Iris pigment epithelial cell (primary cell): ENCODE measurements at places on chromosomes 11 and 22.

- no peak for DNase-seq
Measured at GRCh38 chr11:122711362-122711761, 55.8 kb downstream of the UBASH3B start.

DNA sequence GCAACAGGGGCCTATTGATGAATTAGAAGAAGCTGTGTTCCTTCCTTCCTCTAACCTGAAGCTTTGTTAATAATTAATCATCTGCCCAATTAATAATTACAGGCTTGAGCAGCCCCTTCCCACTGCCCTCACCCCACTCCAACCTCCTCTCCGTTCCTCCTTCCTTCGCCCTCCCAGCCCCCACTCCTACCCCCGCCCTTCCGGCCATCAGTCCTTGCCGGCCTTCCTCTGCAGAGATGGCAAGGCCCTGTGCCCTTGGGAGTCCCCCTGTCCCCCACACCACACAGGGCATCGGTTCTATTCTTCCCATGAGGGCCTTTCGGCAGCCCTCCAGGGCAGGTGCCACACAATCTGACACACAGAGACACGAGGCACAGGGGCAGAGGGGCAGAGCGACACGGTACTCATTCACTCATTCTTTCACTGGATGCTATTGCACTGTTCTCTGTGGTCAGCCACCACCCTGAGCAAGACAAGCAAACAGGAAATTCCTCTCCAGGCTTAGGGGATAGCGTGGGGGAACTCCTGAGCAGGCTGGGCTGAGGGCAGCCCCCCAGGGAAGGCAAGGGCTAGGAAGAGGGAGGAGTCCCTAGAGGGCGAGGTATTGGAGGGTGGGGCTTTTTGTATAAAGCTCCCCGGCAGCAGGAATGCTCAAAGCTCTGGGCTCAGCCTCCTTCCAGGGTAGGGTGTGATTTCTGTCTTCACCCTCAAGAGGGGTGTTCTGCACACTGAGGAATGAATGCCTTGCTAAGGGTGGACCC is 14.7 kb downstream of the MGAT3 start:
- DNase-seq = peak; percentile 73

- DNase-seq = no peak
Measured at GRCh38 chr11:88447281-88447680, 109.7 kb upstream of the CTSC start.

DNA sequence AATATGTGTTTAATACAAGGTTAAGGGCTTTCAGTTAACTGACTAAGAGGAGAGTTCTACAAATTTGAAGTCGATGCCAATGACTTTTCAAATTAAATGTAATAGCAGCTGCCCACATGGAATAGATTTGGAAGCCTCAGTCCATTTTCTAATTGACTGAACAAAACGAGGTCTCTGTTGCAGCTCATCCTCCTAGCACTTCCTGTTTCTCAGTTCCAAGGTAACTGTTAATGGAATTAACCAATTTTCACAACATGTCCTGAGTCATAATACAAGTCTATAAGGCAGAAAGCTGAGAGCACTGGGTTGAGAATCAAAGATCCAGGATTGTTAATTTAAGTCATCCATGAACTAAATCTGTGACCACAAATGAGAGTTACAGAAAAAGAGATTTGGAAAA is 177.2 kb downstream of the OPCML start:
- DNase-seq = no peak

GRCh38 chr11:76838678-76839068 is 22.0 kb upstream of the ACER3 start:
- no peak for DNase-seq

- no peak for DNase-seq
Measured at GRCh38 chr22:40182231-40182835, 4.6 kb downstream of the TNRC6B start.

- peak; percentile 56 for DNase-seq
Measured at GRCh38 chr22:40024201-40025061, 29.7 kb downstream of the FAM83F start.

- DNase-seq = peak; percentile 98
Measured at GRCh38 chr11:68213555-68214172, 568 bp upstream of the KMT5B start.

- no peak for DNase-seq
Measured at GRCh38 chr11:46360878-46361277, 13.6 kb downstream of the DGKZ start.

GRCh38 chr22:46070215-46070802 is 80.0 kb upstream of the PPARA start:
- peak; percentile 47 for DNase-seq

GRCh38 chr11:112507281-112507680 is 246.6 kb upstream of the PLET1 start:
- no peak for DNase-seq

DNA sequence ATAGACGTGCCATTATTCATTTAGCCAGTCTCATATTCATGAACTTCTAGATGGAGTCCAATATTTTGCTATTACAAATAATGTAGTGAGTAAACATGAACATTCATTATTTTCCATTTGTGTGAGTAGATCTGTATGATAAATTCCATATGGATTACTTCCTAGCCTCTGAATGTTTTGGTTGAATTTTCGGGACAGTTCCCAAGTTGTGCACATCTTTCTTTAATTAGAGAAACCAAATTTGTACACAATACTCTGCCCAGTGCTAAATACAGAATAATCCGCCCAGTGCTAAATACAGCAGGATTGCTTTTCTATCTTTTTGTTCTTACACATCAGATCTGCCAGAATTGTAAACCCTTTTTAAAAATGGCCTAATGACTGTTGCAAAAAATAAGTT is 17.1 kb upstream of the APLP2 start:
- no peak for DNase-seq

- peak; percentile 26 for DNase-seq
Measured at GRCh38 chr11:26186389-26186788, 145.5 kb upstream of the ANO3 start.

DNA sequence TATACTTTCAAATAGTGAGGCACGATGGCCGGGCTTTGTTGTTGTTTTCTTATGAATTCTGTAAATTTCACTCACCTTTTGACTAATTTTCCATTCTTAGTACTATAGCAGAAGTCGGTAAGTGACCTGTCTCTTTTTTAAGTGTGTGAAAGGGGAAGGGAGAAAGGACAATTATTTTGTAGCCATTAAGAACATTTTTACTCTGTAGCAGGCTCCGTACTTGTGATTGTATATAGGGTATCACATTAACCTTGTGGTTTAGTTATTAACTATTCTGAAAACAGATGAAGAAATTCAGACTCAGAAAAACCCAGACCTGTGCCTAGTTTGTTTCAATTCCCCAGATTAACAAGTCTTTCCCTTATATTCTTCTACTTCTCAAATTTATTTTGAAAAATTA is 78.7 kb downstream of the CASP12 start:
- no peak for DNase-seq

- DNase-seq = no peak
Measured at GRCh38 chr11:72309641-72310040, 65.7 kb upstream of the PHOX2A start.

- DNase-seq = peak; percentile 51
Measured at GRCh38 chr11:67613960-67614715, 7.4 kb downstream of the NDUFV1 start.

DNA sequence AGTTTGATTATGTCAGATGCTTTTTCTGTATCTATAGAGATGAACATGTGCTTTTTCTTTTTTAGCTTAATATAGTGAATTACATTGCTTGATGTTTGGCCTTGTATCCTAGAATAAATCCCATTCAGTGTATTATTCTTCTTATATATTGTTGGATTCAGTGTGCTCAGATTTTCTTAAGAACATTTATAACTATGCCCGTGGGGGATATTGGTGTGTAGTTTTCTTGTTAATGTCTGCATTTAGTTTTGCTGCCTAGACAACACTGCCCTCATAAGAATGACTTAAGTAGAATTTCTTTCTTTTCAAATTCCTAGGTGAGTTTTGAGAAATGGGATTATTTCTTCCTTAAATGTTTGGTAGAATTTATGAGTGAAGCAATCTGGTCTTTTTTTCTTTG is 98.5 kb downstream of the TMEM135 start:
- no peak for DNase-seq

GRCh38 chr22:45324311-45324711 is 14.6 kb downstream of the FAM118A start:
- no peak for DNase-seq

DNA sequence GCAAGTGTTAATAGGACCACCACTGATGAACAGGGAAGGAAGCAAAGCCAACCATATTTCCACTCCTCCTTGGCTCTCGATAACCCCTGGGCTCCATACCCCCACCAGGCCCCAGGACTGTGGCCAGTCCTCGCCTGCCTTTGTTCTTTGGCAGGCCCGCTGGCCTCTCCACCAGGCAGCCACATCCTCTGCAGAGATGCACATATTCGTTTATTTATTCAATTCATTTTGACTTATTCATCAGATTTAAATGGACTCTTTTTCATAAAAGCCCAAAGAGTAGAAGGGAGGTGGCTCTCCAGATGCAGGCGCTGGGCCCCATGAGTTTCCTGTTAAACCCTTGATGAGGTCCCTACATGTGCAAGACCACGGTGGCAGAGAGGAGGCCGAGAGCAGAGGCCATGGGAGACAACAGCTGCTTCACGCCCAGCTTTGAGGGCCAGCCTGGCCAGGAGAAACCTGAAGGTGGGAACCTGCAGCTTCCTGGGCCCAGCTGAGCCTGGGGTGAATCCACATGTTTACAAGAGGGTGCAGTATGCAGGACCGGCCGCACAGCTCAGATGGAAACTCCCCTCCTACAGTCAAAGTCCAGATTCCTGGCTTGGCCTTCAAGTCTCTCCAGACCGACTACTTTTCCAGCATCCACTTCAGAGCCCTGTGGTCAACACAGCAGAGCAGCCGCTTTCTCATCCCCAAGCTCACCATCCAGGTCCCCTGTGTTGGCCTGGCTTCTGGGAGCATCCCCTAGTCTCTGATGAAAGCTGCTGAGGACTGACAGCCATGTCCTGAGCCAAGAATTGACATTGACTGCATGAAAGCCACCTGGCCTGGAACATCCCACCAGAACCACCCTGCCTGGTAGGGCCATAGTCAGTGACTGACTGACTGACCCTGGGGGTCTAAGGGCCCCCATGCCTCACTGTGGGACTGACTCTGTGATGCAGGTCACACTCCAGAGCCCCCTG is 39.7 kb upstream of the CCND1 start:
- DNase-seq = no peak

DNA sequence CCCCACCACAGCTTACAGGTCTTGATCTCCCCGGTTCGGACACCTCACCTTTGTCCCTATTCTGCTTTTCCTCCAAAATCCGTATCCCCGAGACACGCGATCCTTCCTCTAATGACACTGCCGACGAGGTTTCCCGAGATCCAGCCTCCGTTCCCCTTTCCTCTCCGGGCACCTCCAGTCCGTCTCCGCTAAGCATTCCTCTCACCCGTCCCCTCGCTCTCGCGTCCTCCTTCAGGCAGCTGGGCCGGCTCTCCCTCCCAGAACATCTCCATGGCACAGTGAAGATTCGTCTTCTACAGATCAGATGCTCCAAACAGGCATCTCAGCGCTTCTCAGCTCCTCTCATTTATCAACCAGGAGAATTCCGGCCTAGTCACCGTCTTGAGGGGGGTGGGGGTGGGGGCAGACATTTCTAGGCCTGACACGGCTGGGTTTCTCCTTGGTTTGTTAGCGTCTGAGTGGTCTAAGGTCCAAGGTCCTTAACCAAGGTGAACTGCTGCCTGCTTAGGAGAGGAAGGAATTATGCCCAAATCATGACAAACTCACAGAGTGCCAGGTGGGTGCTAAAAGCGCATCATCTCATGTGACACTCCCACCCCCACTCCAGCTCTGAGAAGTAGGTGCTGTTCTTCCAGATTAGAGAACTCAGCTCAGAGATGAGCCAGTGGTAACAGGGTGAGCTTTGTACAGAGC is at the start of gene SPTBN2:
Gene SPTBN2 (minus strand): TSS at position 524 of the 693 bp plus-strand sequence. CDS start 7,976 bp downstream, outside the sequence.
- DNase-seq = no peak

- no peak for DNase-seq
Measured at GRCh38 chr22:50016988-50017700, 4.6 kb upstream of the IL17REL start.

DNA sequence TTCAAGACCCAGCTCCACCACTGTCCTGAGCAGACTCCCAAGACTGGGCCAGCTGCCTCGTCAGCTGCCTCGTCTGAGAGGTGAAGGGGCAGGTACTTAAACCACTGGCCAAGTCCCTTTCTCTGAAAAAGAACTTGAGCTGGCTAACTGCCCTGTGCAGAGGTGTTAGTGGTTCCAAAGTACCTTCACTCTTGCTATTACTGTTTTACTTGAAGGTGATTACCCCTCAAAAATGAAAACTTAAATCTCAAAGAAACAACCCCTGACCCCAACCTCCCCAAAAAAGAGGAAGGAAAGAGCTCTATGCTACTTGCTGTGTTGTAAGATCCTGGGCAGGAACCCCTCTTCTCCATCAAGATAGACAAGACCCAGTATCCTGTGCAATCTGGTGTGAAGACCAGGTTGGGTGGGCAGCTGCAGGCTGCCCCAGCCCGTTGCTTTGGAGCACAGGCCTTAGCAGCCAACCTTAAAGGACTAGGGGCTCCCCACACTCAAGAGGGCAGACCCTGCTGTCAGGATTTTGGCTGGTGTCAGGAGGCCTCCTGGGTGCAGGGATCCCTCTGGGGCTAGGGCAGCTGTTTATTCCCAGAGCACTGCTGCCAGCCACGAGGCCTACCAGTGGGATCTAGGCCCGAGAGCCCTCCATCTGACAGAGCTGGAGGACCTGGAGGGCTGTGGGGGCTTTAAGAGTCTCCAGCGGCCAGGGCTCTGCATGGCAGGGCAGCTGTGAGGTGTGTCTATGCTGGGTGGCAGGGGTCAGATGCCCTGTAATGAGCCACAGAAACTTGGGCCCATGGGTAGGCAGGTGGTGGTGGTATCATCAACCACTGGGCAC is 13.0 kb downstream of the GUCD1 start:
- no peak for DNase-seq

GRCh38 chr11:2428322-2428795 is 16.0 kb downstream of the TRPM5 start:
- peak; percentile 44 for DNase-seq

DNA sequence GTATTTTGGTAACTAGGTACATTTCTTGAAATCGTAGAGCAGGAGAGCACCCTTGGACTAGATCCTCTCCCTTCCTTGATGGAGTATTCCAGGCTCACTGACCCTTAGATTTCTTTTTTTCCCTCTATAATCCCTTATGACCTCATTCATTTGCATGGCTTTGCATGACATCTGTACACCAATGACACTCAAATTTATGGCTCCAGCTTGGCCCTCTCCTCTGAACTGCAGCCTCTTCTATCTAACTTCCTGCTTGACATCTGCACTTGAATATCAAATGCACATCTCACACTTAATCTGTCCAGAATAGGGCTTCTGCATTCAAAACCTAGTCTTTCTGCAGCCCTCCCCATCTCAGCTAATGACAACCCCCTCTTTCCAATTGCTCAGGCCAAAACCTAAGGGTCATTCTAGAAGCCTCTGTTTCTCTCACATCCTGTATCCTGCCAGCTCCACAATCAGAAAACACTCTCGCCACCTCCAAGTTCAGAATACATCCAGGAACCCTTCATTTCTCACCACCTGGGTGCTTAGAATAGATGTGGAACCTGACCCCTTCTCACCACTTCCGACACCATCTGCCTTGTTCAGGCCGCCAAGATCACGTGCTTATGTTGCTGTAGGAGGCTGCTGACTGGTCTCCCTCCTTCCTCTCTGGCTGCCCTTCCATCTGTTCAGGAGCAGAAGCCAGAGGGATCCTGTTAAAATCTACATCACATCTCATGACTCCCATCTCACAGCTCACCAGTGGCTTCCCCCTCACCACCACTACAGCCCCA is 138.9 kb upstream of the MTNR1B start:
- no peak for DNase-seq
